Stimulated activated naive B cell treated with anti-CD40 and anti-IgM and Interleukin-4, amounts not matched to agents 10 μg/mL and 1 μg/mL and 100 μg/mL, for 72 hours (primary cell): ENCODE measurements at places on chromosomes 3 and 15.

- H3K27me3 ChIP-seq, result no peaks in the 10 kb centered on the region
- DNase-seq, result no peak
- no peaks in the 10 kb centered on the region for H3K36me3 ChIP-seq
- H3K4me1 ChIP-seq, result no peaks in the 10 kb centered on the region
Observed at GRCh38 chr3:131261104-131261503, 120.5 kb upstream of the NUDT16 start.

DNA sequence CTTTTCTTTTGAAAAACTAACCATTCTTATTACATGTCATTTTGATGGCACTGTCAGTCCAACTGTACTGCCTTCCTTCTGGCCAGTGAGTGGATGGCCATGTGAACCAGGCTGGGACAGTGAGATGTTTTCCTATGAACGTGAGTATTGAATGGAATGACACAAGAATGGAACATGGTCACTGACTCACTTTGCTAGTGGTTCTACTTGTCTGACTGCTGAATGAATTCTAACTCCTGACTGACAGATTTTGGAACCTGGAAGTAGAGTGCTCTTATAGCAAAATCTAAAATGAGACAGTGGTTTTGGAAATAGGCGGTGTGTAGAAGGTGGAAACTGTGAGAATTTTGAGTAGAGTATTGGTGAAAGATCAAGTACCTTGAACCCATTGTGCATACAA, 606.9 kb upstream of the KCNMB2 start:
- no peak overlapping the region for H3K4me3 ChIP-seq
- no peak overlapping the region for H3K27ac ChIP-seq
- peaks cover 1% of the 10 kb centered on the region for H3K36me3 ChIP-seq
- no peak for DNase-seq
- peaks cover 2% of the 10 kb centered on the region for H3K4me1 ChIP-seq

DNA sequence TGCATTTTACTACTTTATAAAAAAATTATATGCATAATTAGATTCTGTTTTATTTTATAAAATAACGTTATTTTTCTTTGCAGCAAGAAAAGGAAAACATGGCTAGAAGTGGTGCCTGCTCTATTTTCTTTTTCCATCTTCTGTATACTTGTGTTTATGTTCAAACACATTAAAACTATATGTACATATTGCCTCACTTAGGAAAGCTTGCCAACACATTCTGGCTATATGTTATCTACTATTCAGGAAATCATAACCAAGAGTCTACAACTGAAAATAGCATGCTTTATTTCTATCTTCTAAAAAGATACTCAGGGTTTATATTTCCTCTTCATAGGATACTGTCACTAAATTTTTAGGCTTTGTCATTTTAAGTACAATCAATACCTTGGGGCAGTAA, 90.2 kb upstream of the KCNMB2 start:
- no peak overlapping the region for H3K27ac ChIP-seq
- H3K4me3 ChIP-seq, result no peak overlapping the region
- H3K36me3 ChIP-seq, result no peaks in the 10 kb centered on the region
- H3K27me3 ChIP-seq, result peaks cover 18% of the 10 kb centered on the region

- DNase-seq, result no peak
- H3K27me3 ChIP-seq, result peaks cover 23% of the 10 kb centered on the region
- H3K4me3 ChIP-seq, result no peak overlapping the region
- H3K4me1 ChIP-seq, result peaks cover 2% of the 10 kb centered on the region
Observed at GRCh38 chr3:197373096-197373495, 74.7 kb upstream of the DLG1 start.

- peaks cover 9% of the 10 kb centered on the region for H3K36me3 ChIP-seq
- peaks cover 8% of the 10 kb centered on the region for H3K4me1 ChIP-seq
- H3K4me3 ChIP-seq, result no peak overlapping the region
- no peaks in the 10 kb centered on the region for H3K27me3 ChIP-seq
- H3K27ac ChIP-seq, result no peak overlapping the region
- no peak for DNase-seq
Observed at GRCh38 chr3:106589311-106589942, 720.6 kb upstream of the CBLB start.

GRCh38 chr3:102113421-102114041, 264.2 kb downstream of the NFKBIZ start:
- no peak overlapping the region for H3K27ac ChIP-seq
- H3K27me3 ChIP-seq, result no peaks in the 10 kb centered on the region
- H3K36me3 ChIP-seq, result peaks cover 1% of the 10 kb centered on the region
- no peak overlapping the region for H3K4me3 ChIP-seq

- H3K4me1 ChIP-seq, result peaks cover 38% of the 10 kb centered on the region
- H3K27ac ChIP-seq, result peak overlapping the region; percentile 34
- H3K36me3 ChIP-seq, result peaks cover 33% of the 10 kb centered on the region
- H3K4me3 ChIP-seq, result no peak overlapping the region
- no peak for DNase-seq
- H3K27me3 ChIP-seq, result peaks cover under 1% of the 10 kb centered on the region
Observed at GRCh38 chr3:127789990-127790881, 32.1 kb downstream of the MGLL start.

DNA sequence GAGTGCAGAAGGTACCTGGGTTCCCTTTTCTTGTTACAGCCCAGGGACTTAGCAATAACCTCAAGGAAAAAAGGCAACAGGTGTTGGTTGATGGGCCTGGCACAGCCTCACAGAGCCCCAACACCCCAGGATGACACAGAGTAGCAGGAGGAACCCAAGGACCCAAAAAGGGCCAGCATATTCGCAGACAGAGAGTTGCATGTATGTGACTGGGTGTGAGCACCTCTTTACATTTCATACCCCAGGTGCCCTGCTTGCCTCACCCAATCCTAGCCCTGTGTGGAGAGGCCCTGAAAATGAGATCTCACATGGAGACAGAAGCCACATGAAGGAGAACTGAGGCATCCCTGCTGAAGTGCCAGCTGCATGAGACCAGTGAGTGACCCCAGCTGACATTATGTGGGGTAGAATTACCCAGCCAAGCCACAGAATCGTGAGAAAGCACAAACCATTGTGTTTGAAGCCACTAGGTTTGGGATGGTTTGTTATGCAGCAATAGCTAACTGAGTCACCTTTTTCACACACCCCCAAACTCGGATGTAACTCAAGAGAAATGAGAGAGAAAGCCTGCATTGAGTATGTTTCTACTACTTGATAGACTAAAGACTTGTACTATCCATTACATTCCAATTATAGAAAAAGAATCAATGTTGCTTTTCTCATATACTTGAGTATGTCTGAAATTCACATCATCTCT, 26.2 kb upstream of the HHATL start:
- H3K27ac ChIP-seq, result no peak overlapping the region
- no peak overlapping the region for H3K4me3 ChIP-seq
- DNase-seq, result no peak
- no peaks in the 10 kb centered on the region for H3K4me1 ChIP-seq
- no peaks in the 10 kb centered on the region for H3K36me3 ChIP-seq
- H3K27me3 ChIP-seq, result peaks cover 11% of the 10 kb centered on the region

- H3K27ac ChIP-seq, result peak overlapping the region; percentile 93
- DNase-seq, result no peak
- H3K36me3 ChIP-seq, result no peaks in the 10 kb centered on the region
- no peaks in the 10 kb centered on the region for H3K27me3 ChIP-seq
- H3K4me3 ChIP-seq, result peak overlapping the region; percentile 91
Observed at GRCh38 chr15:68054628-68055223, 611 bp downstream of the PIAS1 start.

GRCh38 chr3:10688126-10688525, 127.9 kb upstream of the SLC6A11 start:
- no peak overlapping the region for H3K27ac ChIP-seq
- no peaks in the 10 kb centered on the region for H3K4me1 ChIP-seq
- DNase-seq, result no peak
- H3K36me3 ChIP-seq, result no peaks in the 10 kb centered on the region
- H3K4me3 ChIP-seq, result no peak overlapping the region

GRCh38 chr3:124960698-124961097, 26.1 kb upstream of the MUC13 start:
- H3K27me3 ChIP-seq, result no peaks in the 10 kb centered on the region
- no peaks in the 10 kb centered on the region for H3K36me3 ChIP-seq
- no peak overlapping the region for H3K4me3 ChIP-seq
- peaks cover 6% of the 10 kb centered on the region for H3K4me1 ChIP-seq
- DNase-seq, result no peak
- no peak overlapping the region for H3K27ac ChIP-seq

DNA sequence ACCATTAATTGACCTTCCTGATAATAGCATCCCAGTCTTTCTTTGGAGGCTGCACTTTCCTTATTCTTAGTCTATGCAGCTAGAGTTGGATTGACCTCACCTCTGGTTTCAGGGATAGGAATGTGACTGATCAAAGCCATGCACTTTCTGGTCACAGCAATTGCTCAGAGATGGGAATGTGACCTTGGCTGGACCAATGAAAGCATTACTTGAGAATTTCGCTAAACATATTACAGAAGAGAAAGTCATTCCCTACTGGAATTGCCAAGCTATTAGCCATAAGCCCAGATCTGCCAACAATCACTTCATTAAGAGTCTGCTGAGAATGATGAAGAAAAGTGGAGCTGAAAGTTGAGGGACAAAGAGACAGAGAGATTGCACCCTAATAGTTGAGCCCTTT, 32.7 kb downstream of the RTP1 start:
- H3K27ac ChIP-seq, result no peak overlapping the region
- H3K4me1 ChIP-seq, result no peaks in the 10 kb centered on the region
- no peaks in the 10 kb centered on the region for H3K36me3 ChIP-seq
- H3K27me3 ChIP-seq, result peaks cover 21% of the 10 kb centered on the region

- H3K36me3 ChIP-seq, result no peaks in the 10 kb centered on the region
- no peak for DNase-seq
- no peak overlapping the region for H3K4me3 ChIP-seq
- no peak overlapping the region for H3K27ac ChIP-seq
- no peaks in the 10 kb centered on the region for H3K27me3 ChIP-seq
- H3K4me1 ChIP-seq, result peaks cover 5% of the 10 kb centered on the region
Observed at GRCh38 chr15:63447017-63447676, 57.2 kb upstream of the USP3 start.

DNA sequence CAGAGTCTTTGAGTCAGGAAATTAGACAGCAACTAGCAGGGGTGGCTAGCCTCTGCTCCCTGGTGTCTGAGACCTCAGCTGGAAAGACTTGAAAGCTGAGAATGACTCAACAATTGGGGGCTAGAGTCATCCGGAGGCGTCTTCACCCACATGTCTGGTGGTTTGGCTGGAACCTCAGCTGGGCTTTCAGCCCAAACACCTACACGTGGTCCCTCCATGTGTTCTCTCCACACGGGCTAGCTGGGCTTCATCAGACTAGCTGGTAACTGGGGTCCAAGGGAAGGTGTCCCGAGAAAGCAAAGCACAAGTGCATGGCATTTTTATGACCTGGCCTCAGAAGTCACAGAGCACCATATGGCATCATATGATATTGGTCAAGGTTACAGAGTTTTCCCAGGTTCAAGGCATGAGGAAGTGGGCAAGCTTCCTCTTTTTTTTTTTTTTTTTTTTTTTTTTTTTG, 19.9 kb upstream of the ABHD2 start:
- peaks cover 15% of the 10 kb centered on the region for H3K27me3 ChIP-seq
- H3K27ac ChIP-seq, result peak overlapping the region; percentile 79
- peak; percentile 58 for DNase-seq
- peak overlapping the region; percentile 6 for H3K4me3 ChIP-seq
- H3K4me1 ChIP-seq, result peaks cover 3% of the 10 kb centered on the region
- peaks cover 8% of the 10 kb centered on the region for H3K36me3 ChIP-seq

- no peak for DNase-seq
- no peaks in the 10 kb centered on the region for H3K27me3 ChIP-seq
- H3K27ac ChIP-seq, result no peak overlapping the region
- H3K4me1 ChIP-seq, result no peaks in the 10 kb centered on the region
- no peak overlapping the region for H3K4me3 ChIP-seq
Observed at GRCh38 chr3:57718118-57718517, 25.2 kb upstream of the DENND6A start.

DNA sequence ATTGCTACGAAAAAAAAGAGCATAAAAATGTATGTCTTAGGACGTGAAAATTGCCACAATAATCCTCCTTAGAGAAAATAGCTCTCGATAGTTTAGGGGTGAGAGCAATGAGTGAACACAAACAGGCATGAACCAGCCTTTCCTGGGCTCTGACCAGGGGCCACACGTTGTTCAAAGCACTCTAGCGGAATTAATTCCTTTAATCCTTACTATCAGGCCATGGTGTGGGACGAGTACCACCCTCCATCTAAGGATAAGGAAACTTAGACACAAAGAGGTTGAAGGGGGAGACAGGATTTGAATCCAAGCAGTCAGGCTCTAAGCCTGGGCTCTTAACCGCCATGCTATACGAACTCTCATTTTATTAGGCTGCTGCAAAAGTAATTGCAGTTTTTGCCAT, 81.9 kb upstream of the CACNA2D3 start:
- no peaks in the 10 kb centered on the region for H3K36me3 ChIP-seq
- no peak overlapping the region for H3K27ac ChIP-seq
- H3K4me3 ChIP-seq, result no peak overlapping the region
- no peak for DNase-seq
- no peaks in the 10 kb centered on the region for H3K4me1 ChIP-seq

- H3K27me3 ChIP-seq, result peaks cover 5% of the 10 kb centered on the region
- no peak overlapping the region for H3K4me3 ChIP-seq
Observed at GRCh38 chr15:88202231-88202630, 54.3 kb downstream of the NTRK3 start.

DNA sequence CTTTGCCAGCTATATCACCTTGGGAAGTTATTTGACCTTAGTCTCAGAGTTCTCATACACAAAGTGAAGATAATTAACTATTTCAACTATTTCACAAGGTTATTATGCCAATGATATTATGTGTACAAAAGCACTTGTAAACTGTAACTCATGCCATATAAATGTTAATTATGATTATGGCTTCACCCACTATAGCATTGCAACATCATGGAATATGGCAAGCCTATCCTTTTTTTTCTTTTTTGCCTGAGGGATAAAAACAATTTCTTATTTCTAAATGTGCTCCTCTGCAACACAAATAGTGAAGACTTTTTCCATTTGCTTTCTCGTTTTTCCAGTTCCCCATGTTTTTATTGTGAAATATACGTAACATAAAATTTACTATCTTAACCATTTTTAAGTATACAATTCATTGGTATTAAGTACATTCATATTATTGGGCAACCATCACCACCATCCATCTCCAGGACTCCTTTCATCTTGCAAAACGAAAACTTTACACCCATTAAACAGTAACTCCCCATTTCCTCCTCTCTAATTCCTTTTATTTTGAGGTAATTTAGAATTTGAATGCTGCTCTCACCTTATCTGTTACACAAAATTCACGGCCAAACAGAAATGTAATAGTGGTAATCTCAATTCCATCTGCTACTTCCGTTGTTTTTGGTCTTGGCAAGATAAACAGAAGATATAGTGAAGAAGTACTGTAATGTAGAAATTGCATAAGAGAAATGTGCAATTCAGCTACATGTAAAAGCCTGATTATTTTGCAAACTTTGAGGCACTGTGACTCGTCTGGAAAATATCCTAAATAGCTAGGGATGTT, 46.3 kb downstream of the NANOGP8 start:
- H3K27me3 ChIP-seq, result no peaks in the 10 kb centered on the region
- no peak overlapping the region for H3K27ac ChIP-seq
- H3K4me3 ChIP-seq, result no peak overlapping the region
- no peak for DNase-seq
